Effector CD4-positive, alpha-beta T cell (primary cell): ENCODE measurements at places on chromosomes 12 and 14.

- no peak for DNase-seq
These were observed 78.2 kb downstream of the RALGAPA1 start for GRCh38 chr14:35730871-35731270.

GRCh38 chr12:63103494-63104131, 47.4 kb downstream of the AVPR1A start:
- no peak for DNase-seq

- DNase-seq = no peak
These were observed 115.4 kb downstream of the ADAMTS20 start for GRCh38 chr12:43436597-43436996.

GRCh38 chr12:44224399-44225148, 388.7 kb downstream of the TMEM117 start:
- no peak for DNase-seq

DNA sequence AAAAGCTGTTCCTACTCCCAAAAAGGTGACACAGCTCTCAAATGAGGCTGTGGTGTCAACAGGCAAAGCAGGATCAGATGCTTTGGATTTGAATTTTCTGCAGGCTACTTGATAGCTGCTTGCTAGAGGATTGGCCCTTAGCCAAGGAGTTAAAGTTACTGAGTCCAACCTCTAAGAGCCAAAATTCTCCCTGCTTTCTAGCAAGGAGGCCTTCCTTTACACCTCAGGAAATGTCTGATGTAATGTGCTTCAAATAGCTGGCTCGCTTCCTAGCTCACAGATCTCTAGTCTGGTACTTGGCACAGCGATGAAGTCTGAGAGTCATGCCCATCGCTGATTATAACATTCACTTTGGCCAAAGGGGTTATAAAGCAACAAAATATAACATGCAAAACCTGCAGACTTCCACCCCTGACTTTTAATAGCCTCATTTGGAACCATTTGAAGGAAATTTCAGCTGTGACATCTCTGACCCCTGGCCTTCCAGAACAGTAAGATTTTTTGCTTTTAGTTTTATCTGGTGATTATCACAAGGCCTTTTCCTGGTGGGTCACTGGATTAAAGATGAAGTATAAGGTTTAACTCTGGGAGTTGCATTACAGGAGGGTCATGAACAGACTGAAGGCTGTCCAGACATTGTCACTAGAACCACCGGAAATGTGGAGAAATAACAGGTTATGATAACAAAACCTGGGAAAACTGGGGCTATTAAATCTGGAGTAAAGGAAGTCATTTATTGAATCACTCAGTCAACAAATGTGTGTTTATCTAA, 189.7 kb downstream of the EPS8 start:
- no peak for DNase-seq

- DNase-seq = no peak
These were observed 567.2 kb downstream of the FSCB start for GRCh38 chr14:43939836-43940235.

DNA sequence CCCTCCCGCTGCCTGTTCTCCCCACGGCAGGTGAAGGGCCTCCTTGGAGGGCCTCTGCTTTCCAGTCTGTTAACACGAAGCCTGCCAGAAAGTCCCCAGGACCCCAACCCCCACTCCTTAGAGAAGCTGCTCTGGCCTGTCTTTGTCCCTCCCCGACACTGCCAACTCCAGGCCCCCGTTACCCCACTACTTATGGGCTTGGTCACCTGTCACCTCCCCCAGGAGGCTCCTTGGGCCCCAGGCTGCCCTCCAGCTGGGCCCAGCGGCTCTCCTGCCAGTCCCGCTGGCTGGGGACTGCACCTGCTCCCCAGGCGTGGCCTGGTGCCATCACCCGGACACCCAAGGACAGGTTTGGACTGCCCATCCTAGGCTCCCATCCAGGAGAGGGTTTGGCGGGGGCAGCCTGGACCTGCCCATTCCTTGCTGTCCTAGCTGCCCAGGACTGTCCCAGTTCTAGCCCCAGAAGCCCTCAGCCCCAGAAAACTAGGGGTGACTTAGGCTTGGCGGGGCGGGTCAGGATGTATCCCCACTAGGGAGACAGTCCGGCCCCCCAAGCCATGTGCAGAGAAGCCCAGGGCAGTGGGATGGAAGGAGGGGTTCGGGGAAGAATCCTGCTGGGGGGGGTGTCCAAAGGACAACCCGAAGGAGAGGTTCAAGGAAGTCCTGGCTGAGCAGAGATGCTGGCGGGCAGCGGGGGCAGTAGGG, 155.7 kb upstream of the C14orf180 start:
- no peak for DNase-seq

DNA sequence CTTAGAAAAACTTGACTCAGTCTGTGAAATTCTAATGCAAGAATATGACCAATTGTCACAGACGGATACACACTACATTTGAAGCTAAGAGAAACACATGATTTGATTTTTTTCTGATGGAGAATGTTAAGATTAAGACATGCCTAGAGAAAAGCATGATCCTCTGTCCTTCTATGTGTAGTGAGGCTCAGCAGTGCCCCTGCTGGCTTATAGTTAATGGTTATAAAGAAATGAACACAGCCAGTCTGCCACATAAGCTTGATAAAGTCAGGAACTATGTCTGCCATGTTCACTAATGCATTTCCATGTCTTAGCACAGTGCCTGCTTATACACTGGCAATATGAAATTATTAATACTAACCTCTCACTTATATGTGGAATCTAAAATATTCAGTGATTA, 168.1 kb upstream of the DAAM1 start:
- DNase-seq = no peak

- no peak for DNase-seq
These were observed 2.1 kb upstream of the EIF4B start for GRCh38 chr12:53004178-53004577.

DNA sequence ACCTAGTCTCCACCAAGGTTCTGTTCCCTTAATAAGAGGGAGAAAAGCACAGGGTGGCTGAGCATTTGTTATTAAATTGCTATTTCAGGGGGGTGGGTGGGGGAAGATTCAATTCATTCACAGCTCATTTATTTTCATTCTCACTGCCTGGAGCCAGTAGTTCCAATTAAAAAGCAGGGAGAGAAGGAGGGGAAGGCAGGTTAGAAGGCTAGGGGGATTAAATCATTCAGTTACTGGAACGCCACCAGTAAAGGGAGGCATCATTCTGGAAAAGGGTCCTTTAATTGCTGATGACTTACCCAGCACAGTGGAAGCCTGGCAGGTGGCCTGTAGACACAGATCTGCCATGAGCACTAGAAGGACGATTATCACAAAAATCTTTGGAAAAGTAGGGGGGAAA, 47.4 kb downstream of the NIN start:
- DNase-seq = no peak
